Trophoblast cell (in vitro differentiated cells and primary cell): ENCODE measurements at places on chromosomes 2 and 18.

GRCh38 chr2:127465258-127465657 lies 47.0 kb downstream of the PROC start:
- DNase-seq = no peak
- H3K4me3 ChIP-seq = no peak overlapping the region
- no peaks in the 10 kb centered on the region for H3K4me1 ChIP-seq
- no peak overlapping the region for H3K27ac ChIP-seq
- H3K27me3 ChIP-seq = no peaks in the 10 kb centered on the region

- no peak overlapping the region for H3K4me3 ChIP-seq
- DNase-seq = no peak
- no peaks in the 10 kb centered on the region for H3K27me3 ChIP-seq
These were observed 61.6 kb upstream of the NCOA1 start for GRCh38 chr2:24429197-24430074.

- no peaks in the 10 kb centered on the region for H3K27me3 ChIP-seq
- H3K27ac ChIP-seq = no peak overlapping the region
- no peak for DNase-seq
- no peaks in the 10 kb centered on the region for H3K36me3 ChIP-seq
These were observed 24.8 kb upstream of the STAT1 start for GRCh38 chr2:191038741-191039140.

GRCh38 chr2:127066942-127067341 lies 40.0 kb downstream of the BIN1 start:
- no peaks in the 10 kb centered on the region for H3K27me3 ChIP-seq
- DNase-seq = peak; percentile 48
- H3K36me3 ChIP-seq = no peaks in the 10 kb centered on the region

DNA sequence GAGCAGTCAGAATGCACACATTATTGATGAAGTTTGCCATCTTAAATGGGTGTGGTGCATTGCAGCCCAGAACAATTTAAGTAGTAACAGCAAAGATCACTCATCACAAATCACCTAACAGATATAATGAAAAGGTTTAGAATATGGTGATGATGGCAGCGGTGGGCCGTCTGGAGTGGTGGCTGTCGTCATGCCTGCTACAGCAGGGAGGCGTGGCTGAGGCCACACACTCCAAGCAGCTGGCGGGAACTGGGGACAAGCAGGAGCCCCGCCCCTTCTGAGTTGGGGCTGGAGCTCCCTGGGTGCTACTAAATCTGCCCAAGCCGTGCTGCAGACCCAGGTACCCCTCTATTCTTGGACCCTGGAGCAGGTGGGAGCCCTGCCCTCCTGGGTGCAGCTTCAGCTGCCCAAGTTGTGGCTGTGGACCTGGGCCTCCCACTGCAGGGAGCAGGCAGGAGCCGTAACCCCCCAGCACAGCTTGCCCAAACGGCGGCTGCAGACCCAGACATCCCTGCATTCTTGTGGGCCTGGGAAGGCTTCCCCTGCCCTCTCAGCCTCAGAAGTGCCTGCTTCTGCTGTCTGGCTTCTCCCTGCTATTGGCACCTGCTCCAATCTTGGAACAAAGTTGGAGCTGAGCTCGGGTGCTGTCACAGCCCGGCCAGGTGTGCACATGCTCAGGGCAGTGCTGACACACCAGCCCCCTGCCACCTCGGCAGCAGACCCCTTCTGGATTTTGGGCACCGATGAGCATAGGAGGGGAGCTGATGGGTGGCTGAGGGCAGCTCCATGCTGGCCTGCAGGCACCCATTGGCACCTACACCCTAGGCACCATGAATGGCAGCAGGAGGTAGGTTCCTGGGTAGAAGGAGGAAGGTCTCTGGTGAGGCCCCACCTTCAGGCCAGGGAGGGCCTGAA lies 149.3 kb downstream of the EHBP1 start:
- H3K4me1 ChIP-seq = no peaks in the 10 kb centered on the region
- DNase-seq = no peak
- no peaks in the 10 kb centered on the region for H3K27me3 ChIP-seq
- no peak overlapping the region for H3K27ac ChIP-seq
- H3K36me3 ChIP-seq = peaks cover 27% of the 10 kb centered on the region

DNA sequence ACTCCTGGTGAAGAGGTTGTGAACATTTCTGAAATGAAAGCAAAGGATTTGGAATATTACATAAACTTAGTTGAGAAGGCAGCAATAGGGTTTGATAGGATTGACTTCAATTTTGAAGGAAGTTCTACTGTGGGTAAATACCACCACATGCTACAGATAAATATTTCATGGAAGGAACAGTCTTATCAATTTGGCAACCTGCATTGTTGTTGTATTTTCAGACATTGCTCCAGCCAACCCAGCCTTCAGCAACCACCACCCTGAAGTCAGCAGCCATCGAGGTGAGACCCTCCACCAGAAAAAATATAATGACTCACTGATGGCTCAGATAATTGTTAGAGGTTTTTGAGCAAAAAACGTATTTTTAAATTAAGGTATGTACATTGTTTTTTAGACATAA lies 10.0 kb downstream of the RDH14 start:
- no peak overlapping the region for H3K4me3 ChIP-seq
- no peak for DNase-seq
- H3K27ac ChIP-seq = no peak overlapping the region
- H3K27me3 ChIP-seq = no peaks in the 10 kb centered on the region

DNA sequence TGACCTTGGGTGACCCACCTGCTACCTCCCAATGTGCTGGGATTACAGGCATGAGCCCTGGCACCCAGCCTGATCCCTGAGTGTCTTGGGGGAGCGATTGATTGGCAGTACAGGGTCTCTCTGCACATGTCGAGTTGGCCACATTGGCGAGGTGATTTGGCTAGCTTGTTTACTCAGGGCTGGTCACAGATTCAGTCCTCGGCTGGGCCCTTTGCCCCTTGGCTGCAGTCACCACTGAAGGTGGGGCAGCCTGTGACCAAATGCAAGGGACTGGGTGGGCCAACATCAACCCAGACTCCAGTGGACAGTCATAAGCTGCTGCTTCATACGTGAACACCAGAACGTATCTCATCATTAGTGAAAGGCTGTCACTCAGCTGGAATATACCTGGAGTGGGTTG lies 114.9 kb downstream of the ZNF532 start:
- DNase-seq = no peak
- no peaks in the 10 kb centered on the region for H3K27me3 ChIP-seq
- no peak overlapping the region for H3K4me3 ChIP-seq
- H3K4me1 ChIP-seq = peaks cover 2% of the 10 kb centered on the region
- peaks cover 31% of the 10 kb centered on the region for H3K36me3 ChIP-seq

DNA sequence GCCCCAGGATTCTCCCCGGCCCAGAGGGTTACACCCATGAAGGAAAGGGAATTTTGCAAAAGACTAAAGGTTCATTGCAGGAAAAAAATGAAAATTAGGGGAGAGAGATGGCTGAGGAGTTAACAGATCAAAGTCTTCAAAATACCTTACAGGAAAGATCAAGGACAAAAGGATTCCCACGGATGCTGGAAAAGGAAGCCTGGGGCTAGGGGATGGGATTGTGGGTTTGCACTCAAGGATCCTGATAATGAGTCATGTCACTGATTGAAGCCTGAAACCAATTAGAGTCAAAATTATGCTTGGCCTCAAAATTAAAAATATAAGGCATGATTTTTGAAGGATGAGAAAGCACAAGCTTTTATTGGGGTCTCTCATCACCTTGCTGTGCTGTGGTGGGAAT lies 32.6 kb upstream of the COPS8 start:
- peak overlapping the region; percentile 60 for H3K27ac ChIP-seq
- no peak for DNase-seq
- H3K27me3 ChIP-seq = no peaks in the 10 kb centered on the region
- H3K4me3 ChIP-seq = no peak overlapping the region
- H3K36me3 ChIP-seq = no peaks in the 10 kb centered on the region

DNA sequence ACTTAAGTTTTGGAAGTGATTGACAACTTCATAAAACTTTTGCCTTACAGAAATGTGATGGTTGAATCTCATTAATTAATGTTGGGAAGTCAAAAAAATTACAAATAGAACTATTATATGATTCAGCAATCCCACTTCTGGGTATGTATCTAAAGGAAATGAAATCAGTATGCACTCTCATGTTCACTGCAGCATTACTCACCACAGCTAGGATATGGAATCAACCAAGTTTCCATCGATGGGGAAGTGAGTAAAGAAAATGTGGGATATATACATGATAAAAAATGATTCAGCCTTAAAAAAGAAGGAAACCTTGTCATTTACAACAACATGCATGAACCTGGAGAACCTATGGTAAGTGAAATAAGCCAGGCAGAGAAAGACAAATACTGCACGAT lies 112.4 kb upstream of the WDR75 start:
- H3K36me3 ChIP-seq = no peaks in the 10 kb centered on the region
- no peaks in the 10 kb centered on the region for H3K27me3 ChIP-seq
- H3K4me1 ChIP-seq = no peaks in the 10 kb centered on the region
- no peak overlapping the region for H3K27ac ChIP-seq
- H3K4me3 ChIP-seq = no peak overlapping the region

GRCh38 chr2:11967946-11968465 lies 221.6 kb downstream of the LPIN1 start:
- no peak overlapping the region for H3K4me3 ChIP-seq
- no peak overlapping the region for H3K27ac ChIP-seq
- no peaks in the 10 kb centered on the region for H3K27me3 ChIP-seq
- no peaks in the 10 kb centered on the region for H3K4me1 ChIP-seq

- H3K36me3 ChIP-seq = no peaks in the 10 kb centered on the region
- no peaks in the 10 kb centered on the region for H3K27me3 ChIP-seq
- no peak overlapping the region for H3K27ac ChIP-seq
- no peaks in the 10 kb centered on the region for H3K4me1 ChIP-seq
- DNase-seq = no peak
- no peak overlapping the region for H3K4me3 ChIP-seq
These were observed 18.1 kb downstream of the SULT1C3 start for GRCh38 chr2:108257757-108258331.

DNA sequence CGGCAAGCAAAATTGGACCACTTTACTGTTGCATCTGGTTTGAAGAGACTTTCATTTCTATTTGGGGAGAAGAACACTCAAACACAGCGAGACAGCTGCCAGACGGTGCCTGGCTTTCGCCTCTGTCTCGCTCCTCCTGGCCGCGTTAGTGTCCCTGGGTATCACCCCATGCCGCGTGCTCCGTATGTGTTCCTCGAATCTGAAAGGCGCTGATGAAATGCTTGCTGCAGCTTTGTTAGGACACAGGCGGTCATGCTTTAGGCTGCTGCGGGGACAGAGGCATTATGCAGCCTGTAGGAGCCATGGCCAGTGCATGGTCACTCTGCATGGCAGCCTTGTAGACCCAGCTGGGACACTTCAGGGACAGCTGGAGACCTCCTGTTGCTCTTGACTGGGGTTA lies 53.9 kb downstream of the LDLRAD4 start:
- no peak overlapping the region for H3K27ac ChIP-seq
- H3K4me3 ChIP-seq = no peak overlapping the region
- no peaks in the 10 kb centered on the region for H3K27me3 ChIP-seq
- DNase-seq = no peak
- H3K4me1 ChIP-seq = peaks cover 19% of the 10 kb centered on the region
- H3K36me3 ChIP-seq = no peaks in the 10 kb centered on the region

GRCh38 chr2:218428846-218429558 lies 10.1 kb downstream of the VIL1 start:
- no peak overlapping the region for H3K27ac ChIP-seq
- H3K27me3 ChIP-seq = no peaks in the 10 kb centered on the region
- no peak overlapping the region for H3K4me3 ChIP-seq
- no peaks in the 10 kb centered on the region for H3K4me1 ChIP-seq

DNA sequence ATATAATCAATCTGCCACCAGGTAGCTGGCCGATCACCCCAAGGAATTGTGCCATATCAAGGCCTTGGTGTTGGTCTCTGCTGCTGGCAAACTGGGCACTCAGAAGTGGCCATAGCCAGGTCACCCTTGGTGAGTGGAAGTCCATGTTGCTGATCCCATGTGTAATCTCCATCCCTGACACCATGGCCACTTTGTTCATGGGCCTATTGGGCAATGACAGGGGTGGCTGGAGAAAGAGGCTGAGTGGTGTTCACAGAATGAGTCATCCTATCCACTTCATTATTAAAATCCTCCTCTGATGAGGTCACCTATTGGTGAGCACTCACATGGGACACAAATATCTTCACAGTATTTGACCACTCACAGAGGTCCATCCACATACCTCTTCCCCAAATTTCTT lies 26.7 kb upstream of the CD226 start:
- no peak overlapping the region for H3K27ac ChIP-seq
- H3K4me1 ChIP-seq = no peaks in the 10 kb centered on the region
- no peaks in the 10 kb centered on the region for H3K36me3 ChIP-seq
- H3K4me3 ChIP-seq = no peak overlapping the region

- H3K4me1 ChIP-seq = no peaks in the 10 kb centered on the region
- no peaks in the 10 kb centered on the region for H3K27me3 ChIP-seq
- H3K27ac ChIP-seq = no peak overlapping the region
These were observed 810.8 kb upstream of the CHAC2 start for GRCh38 chr2:52956766-52957165.
